ENCODE measurements at places on chromosomes 3 and 15.

DNA sequence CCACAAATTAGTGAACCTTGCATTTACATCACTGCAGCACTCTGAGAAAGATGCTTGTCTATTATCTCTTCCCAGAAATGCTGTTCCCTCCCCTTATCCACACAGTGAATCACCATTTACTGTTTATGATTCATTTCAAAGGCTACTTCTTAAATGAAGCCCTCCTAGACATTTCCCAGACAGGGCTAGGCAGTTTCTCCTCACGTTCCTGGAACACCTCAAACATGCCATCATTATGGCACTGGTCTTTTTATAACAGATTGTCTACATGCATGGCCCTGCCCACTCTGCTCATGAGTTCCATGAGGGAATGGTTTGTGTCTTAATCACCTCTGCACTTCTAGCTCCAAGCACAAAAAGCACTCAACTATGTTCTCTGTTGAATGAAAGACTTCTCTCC is 32.2 kb upstream of the TM2D3 start:
- DNase-seq: no peak

- DNase-seq: no peak
Observed at GRCh38 chr3:142492184-142492583, 44.3 kb upstream of the XRN1 start.

DNA sequence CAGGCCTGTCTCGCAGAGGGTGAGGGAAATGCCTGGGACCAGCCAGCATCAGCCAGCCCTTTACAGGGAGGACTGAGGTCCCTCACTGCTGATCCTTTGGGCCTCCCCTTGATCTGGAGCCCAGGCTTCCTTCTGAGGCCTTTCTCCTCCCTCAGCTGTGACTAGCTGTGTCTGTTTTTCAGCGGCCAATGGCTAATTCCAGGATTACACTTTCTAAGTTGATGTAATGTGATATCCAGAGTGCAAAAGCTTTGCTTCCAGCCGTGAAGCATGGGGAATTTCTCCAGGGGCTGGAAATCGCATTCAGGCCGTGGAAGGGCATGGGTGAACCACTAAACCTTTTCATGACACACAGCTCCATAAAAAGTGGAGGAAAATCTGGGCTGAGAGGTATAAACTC is 157.6 kb downstream of the SHQ1 start:
- DNase-seq: no peak

DNA sequence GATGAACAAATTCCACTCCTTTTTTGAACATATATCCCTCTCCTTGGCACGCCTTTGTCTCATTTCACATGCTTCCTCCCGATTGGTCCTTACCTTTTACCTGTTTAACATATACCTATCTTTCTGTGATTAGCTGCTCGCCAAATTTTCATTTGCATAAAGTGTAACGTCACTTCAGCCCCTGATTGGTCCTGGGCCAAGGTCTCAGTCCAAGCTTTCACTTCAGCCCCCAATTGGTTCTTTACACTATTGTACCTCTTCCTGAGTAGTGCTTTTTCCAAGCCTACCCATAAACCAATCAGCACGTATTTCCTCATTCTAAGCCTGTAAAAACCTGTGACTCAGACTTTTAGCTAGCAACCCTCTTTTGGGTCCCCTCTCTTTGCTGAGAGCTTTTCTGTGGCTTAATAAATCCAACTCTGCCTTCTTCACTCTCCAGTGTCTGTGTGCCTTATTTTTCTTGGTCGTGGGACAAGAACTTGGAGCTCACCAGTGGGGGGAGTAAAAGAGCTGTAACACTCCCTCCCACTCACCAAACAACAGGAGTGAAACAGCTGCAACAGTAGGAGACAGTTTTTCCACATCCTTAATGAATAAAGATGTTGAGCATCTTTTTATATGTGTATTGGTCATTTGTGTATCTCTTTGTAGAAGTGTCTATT is 584 bp upstream of the XCR1 start:
- DNase-seq: no peak

DNA sequence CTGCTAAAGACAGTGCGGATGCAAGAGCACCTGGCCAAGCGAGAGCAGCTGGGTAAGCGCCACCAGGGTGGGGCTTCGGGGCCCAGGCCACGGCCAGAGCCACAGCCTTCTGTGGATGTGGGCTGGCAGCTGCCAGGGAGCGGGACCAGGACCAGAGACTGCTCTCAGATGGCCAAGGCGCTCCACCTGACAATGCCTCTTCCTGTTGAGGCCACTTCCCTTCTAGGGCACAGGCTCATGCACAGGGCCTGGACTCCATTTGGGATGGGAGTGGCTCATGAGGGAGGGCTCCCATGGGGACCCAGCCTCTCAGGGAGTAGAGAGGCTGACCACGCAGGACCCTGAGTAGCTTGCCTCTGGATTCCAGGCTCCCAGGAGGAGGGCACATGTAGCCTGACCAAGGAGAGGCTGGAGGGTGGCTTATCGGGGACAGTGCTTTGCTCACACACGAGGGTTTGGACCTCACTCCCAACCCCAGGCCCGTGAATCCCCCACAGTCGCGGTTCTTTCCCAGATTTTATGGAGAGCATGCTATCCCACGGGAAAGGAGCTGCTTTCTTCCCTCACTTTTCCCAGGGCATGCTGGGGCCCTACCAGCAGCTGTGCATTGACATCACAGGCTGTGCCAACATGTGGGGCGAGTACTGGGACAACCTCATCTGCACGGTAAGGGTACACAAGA is 25.1 kb downstream of the ACAA1 start:
- DNase-seq: no peak

GRCh38 chr15:64152507-64153387 is 1.2 kb downstream of the SNX22 start:
- no peak for DNase-seq

- no peak for DNase-seq
Observed at GRCh38 chr15:64854526-64854925, 12.8 kb downstream of the PLEKHO2 start.

DNA sequence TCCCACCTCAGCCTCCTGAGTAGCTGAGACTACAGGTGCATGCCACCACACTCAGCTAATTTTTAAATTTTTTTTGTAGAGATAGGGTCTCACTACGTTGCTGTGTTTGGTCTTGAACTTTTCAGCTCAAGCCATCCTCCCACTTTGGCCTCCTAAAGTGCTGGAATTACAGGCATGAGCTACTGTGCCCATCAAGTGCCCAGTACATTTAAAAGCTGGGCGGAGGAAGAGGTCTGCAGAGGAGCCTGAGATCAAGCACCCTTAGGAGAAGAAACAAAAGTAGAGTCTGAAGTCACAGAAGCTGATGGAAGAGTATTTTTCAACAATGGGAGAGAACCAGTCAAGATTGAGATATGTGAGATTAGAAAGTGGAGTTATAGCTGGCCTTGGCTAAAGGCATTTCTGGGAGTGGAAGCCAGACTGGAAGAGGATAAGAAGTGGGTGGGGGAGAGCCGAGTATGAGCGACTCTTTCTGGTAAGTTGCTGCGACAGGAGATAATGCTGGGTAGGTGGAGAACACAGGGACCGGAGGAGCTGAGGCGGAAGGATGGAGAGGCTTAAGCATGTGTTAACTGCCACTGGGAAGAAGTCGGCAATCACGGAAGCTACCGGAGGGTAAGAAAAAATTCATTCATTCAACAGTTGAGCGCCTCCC is 782 bp upstream of the IREB2 start:
- no peak for DNase-seq

DNA sequence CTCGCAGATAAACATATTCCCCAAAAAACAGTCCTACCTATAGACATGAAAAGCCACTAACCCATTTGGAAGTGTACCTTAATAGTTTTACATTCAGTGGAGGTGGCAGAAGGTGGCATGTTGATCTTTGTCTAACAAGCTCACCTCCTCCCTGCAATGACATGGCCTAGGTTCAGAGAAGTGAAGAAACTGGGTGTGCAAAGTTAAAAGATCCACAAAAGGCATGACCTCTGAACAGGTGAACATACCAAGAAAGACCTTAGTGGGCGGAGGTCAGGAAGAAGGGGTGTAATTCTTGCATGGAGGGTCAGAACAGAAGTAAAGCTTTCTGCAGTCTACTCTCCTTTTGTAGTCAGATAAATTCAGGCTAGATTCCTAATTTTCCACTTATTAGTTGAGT is 822 bp downstream of the MRPL3 start:
- no peak for DNase-seq

DNA sequence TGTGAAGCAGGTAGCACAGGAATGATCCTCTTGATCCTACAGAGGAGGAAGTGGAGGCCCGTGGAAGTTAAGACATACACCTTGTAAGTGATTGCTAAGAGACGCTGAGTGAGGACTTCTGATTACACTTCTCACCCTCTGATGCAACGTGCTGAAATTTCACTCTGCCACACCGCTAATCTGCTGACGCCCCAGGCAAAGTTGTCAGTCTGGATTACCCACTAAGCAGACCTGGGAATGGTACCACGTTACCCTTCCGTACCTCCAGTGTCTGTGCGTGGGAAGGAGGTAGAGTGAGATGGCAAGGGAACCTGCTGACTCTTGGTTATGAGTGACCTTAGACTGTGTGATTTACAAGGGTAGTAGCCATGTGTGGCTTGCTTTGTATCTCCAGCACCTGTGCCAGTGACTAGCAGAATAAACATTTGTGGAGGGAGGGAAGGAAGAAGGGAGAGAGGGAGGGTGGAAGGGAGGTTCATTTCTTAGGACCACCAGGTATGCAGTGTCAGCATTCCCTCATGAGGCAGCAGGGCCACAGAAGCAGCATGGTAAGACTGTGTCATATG is 115.0 kb downstream of the ALDH1A2 start:
- DNase-seq: no peak

DNA sequence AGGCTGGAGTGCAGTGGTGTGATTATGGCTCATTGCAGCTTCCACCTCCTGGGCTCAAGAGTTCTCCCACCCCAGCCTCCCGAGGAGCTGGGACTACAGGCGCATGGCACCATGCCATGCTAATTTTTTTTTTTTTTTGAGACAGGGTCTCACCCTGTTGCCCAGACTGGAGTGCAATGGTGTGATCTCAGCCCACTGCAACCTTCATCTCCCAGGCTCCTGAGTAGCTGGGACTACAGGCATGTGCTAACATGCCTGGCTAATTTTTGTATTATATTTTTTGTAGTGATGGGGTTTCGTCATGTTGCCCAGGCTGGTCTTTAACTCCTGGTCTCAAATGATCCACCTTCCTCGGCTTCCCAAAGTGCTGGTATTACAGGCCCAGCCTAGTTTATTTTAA is 4.0 kb downstream of the TEX9 start:
- DNase-seq: no peak

- DNase-seq: no peak
Observed at GRCh38 chr3:67986706-67987105, 332.3 kb upstream of the SUCLG2 start.

DNA sequence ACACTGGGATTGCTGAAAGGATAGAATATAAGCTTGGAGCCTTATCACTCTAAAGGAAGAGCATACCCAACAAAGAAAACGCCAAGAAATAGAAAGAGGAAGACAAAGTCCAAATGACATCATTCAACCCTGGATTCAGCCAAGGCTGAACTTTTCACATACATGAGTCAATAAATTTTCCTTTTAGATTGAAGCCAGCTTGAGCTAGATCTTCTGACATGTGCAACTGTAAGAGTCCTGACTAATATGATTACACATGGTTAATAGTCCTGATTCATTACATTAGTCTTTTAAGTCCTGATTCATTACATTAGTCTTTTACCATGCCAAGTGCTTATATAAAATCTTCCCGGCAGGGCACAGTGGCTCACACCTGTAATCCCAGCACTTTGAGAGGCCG is 13.6 kb upstream of the DENND6A start:
- no peak for DNase-seq

DNA sequence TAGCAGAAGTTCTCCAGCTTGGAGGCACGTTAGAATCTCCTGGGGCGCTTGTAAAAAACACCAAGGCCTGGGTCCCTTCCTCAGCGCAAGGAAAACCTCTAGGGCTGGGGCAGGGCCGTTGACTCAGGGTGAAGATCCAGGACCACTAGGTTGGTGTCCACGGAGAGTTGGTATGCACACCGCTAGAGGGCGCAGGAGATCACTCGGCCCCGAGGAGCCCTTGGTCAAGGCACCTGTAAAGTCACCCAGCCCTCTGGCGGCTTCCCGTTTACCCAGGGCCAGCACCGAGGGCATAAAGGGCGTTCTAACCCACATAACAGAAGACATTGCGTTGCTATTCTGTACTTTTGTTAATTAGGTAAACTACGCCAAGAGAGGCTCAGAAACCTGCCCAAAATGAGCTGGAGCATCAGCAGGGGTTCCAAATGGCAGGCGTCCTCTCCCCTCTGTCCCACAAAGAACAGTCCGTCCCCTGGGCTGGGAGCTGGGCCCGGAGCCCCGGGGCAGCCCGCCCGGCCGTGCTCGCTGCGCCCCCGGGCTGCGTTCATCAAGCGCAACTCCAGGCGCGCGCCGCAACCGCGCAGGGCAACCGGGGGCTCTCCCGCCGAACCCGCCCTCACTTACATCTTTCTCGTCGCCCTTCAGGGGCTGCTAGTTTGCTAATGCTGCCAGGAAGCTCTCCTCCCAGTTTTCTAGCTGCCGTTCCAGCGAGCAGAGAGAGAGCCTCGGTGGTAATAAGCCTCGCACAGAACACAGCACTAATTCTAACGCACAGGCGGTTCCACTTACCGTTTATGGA is 332.1 kb downstream of the ARRDC4 start:
- DNase-seq: no peak

DNA sequence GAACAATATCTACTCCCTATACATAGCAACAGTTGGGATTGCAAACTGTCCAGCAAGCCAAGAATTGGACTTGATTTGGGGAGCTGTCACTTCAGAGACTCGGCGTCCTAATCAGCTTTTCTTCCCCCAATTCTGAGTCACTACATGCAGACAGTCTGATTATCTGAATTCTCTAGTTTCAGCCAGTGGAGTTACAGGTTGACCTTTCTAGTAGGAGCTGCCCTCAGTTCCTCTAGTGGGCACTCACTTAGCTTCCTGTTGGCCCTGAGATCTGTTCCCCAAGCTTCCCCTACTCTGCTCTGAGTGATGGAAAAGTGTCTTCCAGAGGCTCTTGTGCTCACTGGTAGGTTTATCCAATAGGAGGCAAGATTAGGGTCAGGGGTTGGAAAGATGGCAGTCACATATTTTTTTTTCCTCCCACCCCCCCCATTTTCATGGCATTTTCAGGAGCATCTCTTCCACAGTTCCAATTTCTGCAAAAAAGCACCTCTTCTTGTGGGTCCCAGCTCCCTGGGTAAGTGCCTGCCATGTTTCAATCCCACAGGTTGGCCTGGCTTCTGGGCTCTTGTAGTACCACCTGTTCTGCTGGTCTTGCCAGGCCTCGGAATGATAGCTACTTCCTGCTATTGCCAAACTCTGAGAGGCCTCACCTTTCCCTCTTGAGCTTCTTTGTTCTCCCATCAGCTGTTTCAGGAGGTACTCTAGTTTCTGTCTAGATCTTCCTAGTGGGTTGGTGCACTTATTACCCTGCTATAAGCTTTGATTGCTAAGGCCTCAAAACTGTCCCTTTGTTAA is 182.2 kb downstream of the RAP2B start:
- no peak for DNase-seq

GRCh38 chr3:186003610-186004009 is 65.8 kb upstream of the TRA2B start:
- no peak for DNase-seq
